ENCODE measurements at places on chromosomes 3 and 15.

GRCh38 chr15:62404194-62404985 is 239.3 kb upstream of the C2CD4B start:
- DNase-seq, result no peak

- DNase-seq, result no peak
These were observed 99.6 kb downstream of the TMCC1 start for GRCh38 chr3:129793942-129794310.

DNA sequence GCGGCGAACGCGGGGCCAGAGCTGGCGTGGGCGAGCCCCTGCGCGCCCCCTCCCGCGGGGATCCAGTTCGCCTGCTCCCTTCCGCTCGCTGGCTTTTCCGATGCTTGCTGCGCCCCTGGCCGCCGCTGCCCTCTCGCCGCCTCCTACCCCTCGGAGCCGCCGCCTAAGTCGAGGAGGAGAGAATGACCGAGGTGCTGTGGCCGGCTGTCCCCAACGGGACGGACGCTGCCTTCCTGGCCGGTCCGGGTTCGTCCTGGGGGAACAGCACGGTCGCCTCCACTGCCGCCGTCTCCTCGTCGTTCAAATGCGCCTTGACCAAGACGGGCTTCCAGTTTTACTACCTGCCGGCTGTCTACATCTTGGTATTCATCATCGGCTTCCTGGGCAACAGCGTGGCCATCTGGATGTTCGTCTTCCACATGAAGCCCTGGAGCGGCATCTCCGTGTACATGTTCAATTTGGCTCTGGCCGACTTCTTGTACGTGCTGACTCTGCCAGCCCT is 721 bp downstream of the P2RY1 start:
- no peak for DNase-seq

DNA sequence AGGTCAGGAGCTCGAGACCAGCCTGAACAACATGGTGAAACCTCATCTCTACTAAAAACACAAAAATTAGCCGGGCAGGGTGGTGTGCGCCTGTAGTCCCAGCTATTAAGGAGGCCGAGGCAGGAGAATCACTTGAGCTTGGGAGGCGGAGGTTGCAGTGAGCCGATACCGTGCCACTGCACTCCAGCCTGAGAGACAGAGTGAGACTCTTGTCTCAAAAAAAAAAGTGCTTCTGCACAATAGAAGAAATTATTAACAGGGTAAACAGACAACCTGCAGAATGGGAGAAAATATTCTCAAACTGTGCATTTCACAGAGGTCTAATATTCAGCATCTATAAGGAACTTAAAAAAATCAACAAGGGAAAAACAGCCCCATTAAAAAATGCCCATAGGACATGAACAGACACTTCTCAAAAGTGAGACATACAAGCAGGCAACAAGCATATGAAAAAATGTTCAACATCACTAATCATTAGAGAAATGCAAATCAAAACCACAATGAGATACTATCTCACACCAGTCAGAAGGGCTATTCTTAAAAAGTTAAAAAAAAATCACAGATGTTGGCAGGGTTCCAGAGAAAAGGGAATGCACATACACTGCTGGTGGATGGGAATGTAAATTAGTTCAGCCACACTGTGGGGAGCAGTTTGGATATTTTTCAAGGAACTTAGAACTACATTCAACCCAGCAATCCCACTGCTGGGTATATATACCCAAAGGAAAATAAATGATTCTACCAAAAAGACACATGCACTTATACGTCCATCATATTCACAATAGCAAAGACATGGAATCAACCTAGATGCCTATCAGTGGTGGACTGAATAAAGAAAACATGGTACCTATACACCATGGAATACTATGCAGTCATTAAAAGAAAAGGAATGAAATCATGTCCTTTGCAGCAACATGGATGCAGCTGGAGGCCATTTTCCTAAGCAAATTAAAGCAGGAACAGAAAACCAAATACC is 75.5 kb downstream of the MSL2 start:
- DNase-seq, result no peak

DNA sequence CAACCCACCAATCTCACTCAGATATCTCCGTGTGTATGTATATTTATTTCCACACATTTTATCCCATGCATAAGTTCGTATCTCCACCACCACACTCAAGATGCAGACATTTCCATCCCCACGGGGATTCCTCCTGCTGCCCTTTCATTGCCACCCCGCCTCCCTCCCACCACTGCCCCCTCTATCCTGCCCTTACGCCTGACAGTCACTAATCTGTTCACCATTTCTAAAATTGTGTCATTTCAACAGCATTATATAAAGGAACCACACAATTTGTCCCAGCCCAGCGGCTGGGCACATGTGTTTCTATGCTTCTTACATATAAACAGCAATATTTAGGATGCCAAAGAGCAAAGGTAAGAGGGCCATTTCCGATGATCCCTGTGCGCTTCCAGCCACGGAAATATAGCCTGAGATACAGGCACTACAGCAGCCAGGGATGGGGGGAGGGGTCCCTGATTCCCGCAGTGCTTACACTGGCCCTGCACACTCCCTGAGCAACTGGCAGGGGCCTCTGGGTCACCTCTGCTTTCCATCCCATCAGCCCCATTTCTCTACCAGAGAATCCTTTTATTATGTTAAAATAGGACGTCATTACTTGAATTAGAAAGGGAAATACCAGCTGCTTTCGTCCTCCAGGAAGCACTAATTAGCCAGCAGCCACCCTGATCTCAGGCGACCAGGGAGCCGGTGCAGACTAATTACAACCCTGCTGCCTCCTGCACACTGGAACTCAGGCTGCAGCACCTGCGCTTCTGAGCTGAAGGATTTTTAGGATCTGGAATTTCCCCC is 372.0 kb upstream of the ATP10A start:
- DNase-seq, result no peak

DNA sequence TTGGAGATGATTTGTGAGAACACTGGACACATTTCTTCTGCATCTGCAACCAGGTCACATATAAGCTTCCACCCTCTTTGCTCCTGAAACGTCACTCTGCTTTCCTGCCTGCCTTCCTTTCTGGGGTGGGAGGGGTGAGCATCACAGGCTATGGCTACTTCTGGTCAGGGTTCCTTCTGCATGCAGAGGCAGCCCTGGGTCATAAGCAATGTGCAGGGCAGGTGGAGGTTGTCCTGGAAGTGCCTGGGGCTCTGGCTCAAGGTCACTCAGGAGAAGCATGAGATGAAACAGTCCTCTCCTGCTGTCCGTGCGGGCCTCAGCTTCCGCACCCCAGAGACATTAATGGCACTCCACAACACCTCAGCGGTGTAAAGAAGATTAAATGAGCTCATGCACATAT is 15.1 kb downstream of the SLC6A20 start:
- DNase-seq, result no peak

- DNase-seq, result no peak
These were observed 7.2 kb upstream of the IVD start for GRCh38 chr15:40398413-40398873.

GRCh38 chr3:46078712-46079400 is 51.6 kb upstream of the XCR1 start:
- DNase-seq, result no peak

DNA sequence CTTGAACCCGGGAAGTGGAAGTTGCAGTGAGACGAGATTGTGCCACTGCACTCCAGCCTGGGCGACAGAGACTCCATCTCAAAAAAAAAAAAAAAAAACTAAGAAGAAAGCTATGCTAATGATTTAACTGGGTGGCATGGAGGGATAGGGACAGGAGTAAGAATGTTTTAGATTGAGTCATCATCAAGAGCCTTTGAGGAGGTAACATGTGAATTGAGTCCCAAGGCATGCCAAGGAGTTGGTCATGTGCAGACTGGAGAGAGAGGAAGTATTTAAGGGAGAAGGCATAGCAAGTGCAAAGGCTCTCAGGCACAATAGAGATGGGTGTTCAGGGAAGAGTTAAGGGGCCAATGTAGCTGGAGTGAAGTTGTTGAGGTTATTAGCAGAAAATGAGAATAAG is 9.1 kb downstream of the BNC1 start:
- no peak for DNase-seq

DNA sequence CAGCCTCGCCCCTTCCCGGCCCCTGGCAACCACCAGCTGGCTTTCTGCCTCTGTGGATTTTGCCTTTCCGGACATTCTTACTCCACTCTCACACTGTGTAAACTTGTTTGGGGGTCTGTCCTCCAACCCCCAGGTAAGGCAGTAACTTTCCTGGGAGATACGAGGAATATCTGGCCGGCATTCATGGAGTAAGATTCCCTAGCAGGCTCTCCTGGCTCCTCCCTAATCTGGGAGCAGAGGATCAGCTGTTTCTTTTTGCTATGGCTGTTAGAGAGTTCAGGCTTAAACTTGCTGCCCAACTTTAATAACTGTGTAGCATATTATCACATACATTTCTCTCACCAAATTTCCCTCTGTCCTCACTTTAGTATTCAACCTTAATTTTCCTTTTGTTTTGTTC is 64.3 kb downstream of the IGF2BP2 start:
- DNase-seq, result no peak

DNA sequence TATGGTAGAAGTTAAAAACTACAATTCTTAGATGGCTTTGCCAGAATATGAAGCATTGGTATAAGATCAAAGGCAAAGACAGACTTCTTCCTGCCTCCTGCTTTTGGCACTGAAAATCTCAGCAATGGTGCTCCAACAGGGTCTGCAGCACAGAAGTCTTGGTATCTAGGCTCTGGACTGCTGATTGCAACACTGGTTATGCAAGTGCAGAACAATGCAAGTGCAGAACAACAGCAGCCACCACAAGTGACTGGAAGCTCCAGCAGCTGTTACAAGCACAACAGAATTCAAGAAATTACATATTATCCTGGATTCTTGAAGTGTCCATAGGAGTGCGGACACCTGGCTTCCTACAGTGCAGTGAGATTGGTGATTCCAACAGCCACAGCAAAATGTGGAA is 33.7 kb downstream of the ZBTB20 start:
- DNase-seq, result no peak

DNA sequence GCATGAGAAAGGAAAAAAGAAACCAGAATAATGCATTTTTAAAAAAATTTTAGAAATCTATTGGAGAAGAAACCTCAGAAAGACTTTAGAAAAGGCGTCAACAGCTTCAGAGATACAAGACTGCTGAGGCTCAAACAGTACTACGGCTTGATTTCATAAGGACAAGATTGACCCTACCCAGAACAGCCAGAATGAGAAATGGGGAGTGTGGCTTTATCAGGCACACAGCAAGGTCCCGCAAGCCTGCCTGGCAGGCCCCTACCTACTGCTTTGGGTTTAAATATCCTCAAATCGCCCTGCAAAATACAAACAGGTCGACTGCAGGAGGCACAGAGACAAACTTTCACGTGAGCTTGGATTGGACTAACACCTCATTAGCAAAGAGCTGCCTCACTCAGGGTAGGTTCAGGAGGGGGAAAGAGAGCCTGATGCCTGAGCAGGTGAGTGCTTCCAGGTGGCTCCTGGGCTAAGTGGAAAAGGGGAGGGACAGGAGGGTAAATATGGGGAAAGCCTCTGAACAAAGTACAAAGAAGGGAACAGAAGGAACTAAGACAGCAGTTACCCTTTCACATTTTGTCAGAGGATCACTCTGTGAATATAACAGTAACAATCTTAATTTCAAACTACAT is 87.5 kb downstream of the RORA start:
- no peak for DNase-seq

- no peak for DNase-seq
These were observed 26.2 kb downstream of the FAM43A start for GRCh38 chr3:194711913-194712312.

DNA sequence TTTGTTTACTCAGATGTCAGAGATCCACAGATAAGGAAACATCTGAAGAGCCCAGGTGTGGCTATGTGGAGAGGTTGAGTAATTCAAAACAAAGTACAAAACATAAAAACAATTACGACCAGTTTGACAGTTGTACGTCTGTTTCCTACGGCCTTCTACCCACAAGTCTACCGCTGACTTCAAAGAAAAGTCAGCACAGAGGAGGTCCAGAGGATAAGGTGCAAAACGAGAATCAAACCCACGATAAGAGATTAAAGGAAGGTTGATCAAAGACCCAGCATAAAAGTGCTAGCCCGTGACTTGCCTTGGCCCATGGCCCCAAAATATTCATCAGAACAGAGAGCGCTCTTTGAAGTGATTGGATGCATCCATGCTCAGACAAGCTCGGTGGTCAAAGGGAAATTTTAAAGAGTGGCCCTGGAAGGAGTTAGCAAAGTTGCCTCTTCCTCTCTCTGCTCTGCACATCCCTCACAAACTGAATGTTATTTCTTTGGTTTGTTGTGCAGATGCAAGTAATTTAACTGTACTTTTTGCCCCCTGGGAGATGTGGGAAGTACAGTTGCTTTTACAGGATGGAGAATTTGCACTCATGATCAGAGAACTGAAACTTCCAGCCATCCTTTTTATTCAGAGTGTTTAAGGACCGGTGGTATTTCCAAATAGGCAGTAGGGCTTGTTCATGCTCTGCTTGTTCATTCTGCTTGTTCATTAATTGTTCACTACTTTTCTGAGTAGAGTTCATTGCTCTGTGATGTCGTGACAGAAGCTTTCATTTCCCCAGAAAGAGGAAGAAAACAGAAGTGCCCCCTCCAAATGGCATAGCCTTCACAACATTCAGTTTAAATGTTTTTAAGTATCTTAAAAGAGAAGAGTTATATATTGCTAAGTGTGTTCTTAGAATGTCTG is 31.1 kb downstream of the MME start:
- DNase-seq, result no peak

- DNase-seq, result no peak
These were observed 69.5 kb downstream of the CCDC54 start for GRCh38 chr3:107446706-107447105.

DNA sequence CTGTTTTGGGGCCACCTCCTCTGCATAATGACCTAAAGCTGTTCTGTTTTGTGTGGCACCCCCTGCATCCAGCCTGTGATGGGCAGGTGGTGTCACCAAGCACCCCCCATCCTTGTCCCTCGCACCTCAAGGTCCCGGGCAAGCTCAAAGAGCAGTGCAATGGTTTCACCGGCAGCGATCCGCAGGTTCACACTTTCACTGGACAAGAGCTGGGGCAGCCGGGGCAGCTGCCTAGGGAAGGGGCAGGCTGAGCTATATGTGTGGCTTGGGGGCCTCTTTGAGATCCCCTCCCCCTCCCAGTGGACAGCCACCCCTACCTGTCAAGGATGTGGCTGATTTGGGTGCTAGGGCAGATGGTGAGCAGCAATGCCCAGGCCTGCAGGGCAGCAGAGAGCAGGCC is 3.1 kb downstream of the IFRD2 start:
- DNase-seq, result no peak

GRCh38 chr3:179750720-179751328 is 98.0 kb downstream of the USP13 start:
- DNase-seq, result no peak

- DNase-seq, result no peak
These were observed 619 bp downstream of the TTBK2 start for GRCh38 chr15:42919799-42920518.

- DNase-seq, result no peak
These were observed 36.2 kb upstream of the LDHAL6B start for GRCh38 chr15:59170295-59171066.

DNA sequence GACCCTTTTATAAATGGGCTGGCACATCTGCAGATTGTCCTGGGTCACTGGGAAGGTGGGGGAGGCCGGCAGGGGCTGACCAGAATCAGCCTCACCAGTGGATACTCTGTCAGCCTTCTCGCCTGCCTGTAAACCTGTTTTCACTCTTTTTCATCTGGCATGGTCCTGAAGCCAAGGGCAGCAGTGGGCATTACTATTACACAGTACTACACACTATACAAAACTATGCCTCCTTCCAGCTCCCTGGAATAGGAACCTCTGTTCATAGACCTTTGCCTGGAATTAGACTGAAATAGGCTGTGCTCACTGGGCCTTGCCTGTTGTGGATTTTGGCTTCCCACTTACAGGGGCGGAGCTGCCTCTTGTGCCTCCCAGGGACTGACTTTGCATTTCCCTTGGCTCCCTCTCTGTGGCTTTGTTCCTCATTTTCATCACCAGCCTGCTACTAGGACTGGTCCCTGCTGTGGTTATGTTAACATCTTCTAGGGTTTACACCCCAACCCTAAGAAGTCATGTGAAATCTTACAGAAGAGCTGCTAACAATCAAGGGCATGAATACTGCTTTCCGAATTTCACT is 120.7 kb downstream of the FNDC3B start:
- DNase-seq, result no peak

All from cortex of kidney (tissue), 1 donor.